ENCODE measurements at places on chromosomes 6 and 20.

DNA sequence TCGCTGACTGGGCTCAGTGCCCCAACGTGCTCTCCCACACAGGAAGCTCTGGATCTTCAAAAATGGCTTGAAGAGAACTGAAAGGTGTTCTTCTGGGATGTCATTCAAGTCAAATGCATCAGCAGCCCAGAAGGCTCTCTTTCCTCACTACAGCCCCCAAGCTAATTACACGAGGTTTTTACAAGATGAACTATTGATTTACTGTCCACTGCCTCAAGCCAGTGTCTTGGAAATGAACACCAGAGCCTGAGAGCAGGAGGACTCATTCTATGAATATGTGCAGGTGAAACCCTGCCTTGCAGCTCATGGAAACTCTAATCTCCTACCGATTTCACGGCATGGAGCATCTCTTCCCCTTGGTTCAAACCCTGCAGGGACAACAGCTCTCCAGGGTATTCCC is 98.9 kb upstream of the CST7 start:
- no peak for DNase-seq

GRCh38 chr6:161750686-161751085 is 476.8 kb upstream of the AGPAT4 start:
- DNase-seq = no peak

GRCh38 chr6:53125276-53125675 is 23.4 kb downstream of the GCM1 start:
- DNase-seq = no peak

GRCh38 chr6:113862112-113862511 is 5.0 kb downstream of the MARCKS start:
- no peak for DNase-seq

All from CD4-positive, alpha-beta T cell treated with Interleukin-15 for 1 hour (primary cell).